PC-9 (cell line): ENCODE measurements at places on chromosomes 4 and X.

GRCh38 chr4:41882625-41883347, 52.4 kb upstream of the TMEM33 start:
- DNase-seq = peak; percentile 44

- DNase-seq = no peak
Measured at GRCh38 chr4:38387819-38388218, 276.2 kb upstream of the KLF3 start.

DNA sequence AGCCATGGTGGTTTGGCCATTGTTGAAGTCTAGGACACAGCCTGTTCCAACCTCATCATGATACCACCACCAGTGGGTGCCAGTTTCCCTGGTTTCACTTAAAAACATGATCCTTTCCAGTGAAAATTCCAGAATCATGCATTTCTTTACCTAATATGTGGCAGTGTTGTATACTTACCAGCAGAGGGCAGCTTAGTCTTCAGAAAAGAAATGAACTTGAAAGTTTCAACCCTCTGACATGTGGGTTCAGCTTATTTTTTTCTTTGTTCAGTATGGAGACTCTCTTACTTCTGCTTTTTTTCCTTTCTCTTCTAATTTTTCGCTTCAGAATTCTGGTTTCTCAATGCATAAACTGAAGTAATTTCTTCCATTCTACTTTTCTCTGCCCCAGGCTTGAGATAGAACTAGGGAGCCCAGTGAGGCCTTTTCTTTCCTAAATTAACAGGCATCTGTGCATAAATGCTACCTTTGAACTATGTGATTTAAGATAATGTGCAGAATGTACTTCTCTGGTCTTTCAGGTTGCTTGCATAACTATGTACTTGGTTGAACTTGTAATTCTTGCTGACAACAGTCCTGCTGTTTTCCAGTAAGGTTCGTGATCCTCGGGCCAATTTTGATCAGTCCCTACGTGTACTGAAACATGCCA, 10.7 kb downstream of the LIAS start:
- DNase-seq = peak; percentile 52

GRCh38 chr4:145501051-145501660, 19.5 kb downstream of the SMAD1 start:
- no peak for DNase-seq

GRCh38 chr4:61451935-61452334, 251.8 kb downstream of the ADGRL3 start:
- DNase-seq = no peak

- no peak for DNase-seq
Measured at GRCh38 chr4:167930166-167930565, 162.2 kb upstream of the ANXA10 start.

- no peak for DNase-seq
Measured at GRCh38 chr4:8173492-8174242, 15.1 kb upstream of the ABLIM2 start.

DNA sequence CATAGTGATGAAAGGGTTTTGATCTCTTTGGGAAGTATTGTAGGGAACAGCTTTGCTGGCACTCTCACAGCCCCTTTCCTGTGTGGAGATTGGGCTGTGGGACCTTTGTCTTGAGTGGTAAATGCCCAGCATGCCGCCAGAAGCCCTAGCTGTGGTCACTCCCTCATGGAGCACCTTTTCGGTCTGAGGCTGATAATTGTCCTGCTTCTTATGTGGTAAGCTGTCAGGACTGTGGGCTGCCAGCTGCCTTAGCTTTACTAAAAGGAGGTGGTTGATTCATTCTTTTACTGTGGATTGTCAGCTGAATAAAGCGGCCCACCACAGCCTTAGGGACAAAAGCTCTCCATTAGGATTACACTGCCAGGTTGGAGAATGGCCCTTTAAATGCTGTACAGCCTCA, 7.1 kb downstream of the PASD1 start:
- no peak for DNase-seq

- no peak for DNase-seq
Measured at GRCh38 chr4:160406263-160406825, 1303.5 kb downstream of the RAPGEF2 start.

GRCh38 chrX:123422875-123423274, 238.8 kb downstream of the GRIA3 start:
- DNase-seq = no peak

- DNase-seq = no peak
Measured at GRCh38 chr4:133803341-133803740, 398.2 kb downstream of the PABPC4L start.

GRCh38 chr4:146346276-146346675, 131.9 kb downstream of the REELD1 start:
- no peak for DNase-seq

DNA sequence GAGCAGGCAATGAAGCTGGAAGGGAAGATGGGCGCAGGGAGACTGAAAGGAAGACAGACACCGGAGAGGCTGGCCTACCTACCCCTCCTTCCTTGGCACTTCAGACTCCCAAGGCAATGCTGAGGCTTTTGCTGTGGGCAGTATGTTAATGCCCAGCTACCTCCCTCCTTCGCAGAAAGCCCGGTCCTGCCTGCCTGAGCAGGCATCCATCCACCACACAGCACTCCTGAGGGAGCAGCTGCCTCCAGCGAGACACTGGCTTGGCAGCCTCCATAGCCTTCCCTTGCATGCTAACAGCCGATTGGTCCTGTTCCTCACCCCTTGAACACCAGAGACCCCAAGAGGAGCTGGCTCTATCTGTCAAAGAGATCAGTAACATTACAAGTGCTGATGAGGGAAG, 14.4 kb downstream of the GABRQ start:
- DNase-seq = no peak

GRCh38 chrX:38260231-38260630, 39.6 kb upstream of the SRPX start:
- DNase-seq = no peak

GRCh38 chr4:170059421-170059820, 30.3 kb downstream of the AADAT start:
- DNase-seq = no peak

DNA sequence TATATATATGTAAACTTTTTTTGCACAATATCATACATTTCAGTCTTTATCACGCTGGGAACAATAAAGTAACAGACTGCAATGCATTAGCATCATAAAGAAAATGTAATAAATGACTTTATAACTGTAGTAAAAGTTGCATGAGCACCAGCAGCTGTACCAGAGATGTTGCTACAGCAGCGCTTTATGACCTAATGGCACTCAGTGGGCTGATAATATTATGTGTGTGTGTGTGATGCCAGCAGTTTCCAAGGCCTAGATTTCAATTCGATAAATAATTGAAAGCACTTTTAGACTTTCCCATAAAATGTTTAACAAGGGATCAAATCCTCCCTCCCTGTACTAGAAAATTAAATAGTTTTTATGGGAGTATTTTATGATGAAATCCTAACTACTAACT, 367.6 kb upstream of the AGA start:
- DNase-seq = no peak

DNA sequence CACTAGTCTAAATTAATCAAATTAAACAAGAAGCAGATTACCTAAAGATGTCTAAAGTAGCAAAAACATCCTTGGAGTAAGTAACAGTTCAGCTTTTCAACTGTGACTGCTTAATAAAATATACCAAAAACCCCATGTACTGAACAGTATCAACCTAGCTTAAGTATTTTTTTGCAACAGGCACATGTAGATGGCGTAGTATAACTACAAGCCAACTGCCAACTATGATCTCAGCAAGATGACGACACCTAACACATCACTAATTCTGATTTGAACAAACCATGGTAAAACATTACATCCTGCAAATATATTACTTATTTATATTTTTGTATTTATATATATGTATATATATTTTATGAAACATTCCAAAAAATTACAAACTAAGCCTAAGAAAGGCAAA, 24.5 kb downstream of the DHX15 start:
- DNase-seq = no peak

GRCh38 chrX:120023259-120023658, 54.2 kb downstream of the RHOXF2B start:
- DNase-seq = no peak

- no peak for DNase-seq
Measured at GRCh38 chr4:151887031-151887815, 126.4 kb upstream of the GATB start.

GRCh38 chr4:39864391-39864790, 113.3 kb downstream of the PDS5A start:
- DNase-seq = no peak

DNA sequence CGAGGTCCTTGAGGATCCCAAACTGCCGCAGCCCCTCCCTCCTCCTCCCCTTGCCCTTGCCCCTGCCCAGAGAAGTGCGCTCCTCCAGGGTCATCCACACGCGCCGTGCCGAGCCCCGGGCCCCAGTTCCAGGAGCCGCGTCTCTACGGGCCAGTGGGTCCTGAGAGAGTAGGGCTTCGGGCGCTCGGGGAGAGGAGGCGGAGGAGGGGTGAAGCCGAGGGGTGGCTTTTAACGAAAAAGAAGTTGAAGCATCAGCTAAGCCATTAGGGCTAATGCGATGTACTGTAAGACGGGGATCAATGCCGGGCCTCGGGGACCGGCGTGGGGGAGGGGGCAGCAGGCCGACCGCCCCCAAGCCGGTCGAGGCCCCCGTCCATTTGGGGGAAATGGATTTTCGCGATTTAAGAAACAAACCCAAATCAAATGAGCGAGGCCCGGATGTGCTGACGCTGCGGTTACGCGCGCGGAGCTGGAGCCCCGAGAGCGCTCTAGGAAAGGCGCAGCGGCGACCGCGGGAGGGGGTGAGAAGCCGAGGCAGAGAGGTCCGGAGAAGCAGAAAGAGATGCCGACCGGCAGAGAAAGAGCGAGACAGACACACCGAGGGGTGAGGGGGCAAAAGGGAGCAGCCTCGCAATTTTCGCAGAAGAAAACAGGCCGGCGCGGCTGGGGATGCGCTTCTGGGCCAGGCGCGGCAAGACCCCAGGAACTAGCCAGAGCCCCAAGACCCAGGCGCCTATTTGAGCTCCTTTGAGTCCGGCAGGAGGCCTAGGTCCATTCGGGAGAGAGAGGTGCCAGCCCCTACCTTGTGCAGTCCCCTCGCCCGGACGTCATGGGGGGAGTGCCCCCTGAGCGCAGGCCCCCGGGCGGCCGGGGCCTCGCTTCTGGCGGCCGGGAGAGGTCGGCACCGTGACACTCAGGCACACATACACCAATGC, 13.6 kb downstream of the HMX1 start:
- no peak for DNase-seq

DNA sequence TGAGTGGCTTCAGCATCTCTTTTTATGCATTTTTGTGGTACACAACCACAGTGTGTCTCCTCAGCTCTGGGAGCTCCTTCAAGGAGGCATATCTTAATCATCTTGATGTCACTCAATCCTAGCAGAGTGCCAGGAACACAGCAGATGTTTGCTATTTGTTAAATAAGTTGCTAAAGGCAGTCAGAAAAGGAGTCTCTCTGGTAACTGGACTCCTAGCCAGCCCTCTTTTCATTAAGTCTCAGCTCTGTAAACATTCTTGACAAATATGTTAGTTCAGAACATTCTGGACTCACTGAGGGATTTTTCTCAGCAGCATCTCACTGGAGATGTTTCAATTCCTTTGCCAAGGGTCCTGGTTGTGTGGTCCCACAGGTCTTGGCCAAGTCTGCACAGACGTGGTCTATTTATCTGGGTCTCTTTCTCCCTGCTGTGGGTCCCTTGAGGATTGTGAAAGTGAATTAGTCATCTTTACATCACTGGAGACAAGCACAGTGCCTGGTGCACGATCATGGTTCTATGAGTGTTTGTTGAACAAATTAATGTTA, 20.3 kb upstream of the FAM9C start:
- no peak for DNase-seq

GRCh38 chrX:10111364-10112148, 45.2 kb upstream of the CLCN4 start:
- no peak for DNase-seq

GRCh38 chr4:100420571-100420970, 97.3 kb downstream of the EMCN start:
- no peak for DNase-seq

GRCh38 chr4:75004755-75005668, 72.1 kb downstream of the PARM1 start:
- peak; percentile 37 for DNase-seq

DNA sequence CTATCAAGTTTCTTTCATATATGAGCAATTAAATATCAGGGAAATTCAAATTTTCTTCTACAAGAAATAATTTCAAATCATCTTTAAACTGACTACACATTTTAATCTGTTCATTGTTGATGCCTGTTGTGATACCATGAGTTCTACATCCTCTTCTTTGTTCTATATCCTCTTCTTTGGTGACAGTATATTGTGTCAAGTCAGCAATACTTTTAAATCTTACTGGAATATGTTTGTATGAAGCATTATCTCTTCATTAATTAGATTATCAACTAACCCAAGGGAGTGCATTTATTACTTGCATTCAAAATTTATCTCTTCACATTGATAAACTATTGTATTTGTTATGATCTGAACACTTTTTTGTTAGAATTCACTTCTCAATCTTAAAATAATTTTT, 275.0 kb upstream of the INTU start:
- DNase-seq = no peak

DNA sequence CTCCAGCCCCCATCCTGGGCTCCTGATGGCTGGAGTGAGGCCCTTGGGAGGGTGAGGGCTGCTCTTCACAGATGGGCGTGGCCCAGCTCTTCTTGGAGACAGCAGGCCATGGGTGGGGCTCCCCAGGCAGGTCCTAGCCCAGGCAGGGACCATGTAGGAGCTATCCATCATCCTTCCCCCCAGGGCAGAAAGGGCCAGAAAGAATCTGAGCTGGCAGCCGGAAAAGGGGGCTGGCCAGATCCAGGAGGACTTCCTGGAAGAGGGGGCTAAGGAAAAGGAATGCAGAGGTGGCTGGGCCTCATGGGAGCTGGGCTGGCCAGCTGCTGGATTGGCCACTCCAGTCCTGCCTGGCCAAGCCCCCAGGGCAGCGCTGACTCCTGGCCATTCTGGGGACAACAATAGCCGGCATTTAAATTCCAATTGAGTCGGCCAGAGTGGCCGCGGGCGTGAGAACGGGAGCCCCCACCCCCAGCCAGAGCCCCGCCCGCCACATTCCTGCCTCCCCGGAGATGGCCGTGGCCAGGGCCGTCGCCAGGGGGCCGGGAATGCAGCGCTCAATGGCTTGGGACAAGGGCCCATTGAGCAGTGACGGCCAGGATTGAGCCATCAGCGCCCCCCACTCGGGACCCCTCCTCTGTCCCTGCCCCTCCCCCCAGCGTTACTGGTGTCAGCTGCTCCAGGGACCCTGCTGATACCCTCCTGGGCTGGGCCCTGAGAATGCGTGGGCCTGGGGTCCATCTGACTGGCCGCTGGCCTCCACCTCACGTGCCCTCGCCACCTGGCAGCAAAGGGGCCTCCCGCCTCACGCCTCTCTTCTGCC, 15.1 kb upstream of the FGFR3 start:
- DNase-seq = peak; percentile 86

GRCh38 chr4:8710416-8710815, 117.9 kb downstream of the CPZ start:
- no peak for DNase-seq

GRCh38 chrX:73913580-73913979, 350.6 kb downstream of the CHIC1 start:
- no peak for DNase-seq

GRCh38 chr4:150950657-150951288, 64.3 kb downstream of the LRBA start:
- DNase-seq = no peak
